ENCODE measurements at places on chromosomes 3 and 15.

DNA sequence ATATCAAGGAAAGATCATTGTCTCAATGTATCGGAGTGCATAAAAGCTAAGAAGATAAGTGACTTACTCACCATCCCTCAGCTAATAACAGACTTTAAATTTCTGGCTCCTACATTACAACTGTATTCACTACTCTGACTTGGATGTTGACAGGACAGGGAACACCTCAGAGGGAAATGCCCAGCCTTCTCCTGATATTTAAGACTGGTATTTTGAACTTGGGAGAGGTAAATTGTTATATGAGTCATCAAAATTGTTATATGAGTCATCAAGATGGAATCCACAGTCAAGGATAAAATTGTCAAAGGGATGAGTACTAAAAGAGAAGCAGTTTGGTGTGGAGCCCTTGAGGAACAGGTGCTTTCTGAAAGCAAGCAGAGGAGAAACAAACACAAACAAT, 961.4 kb downstream of the VGLL3 start:
- no peak for DNase-seq

GRCh38 chr15:73026511-73027054, 25.7 kb upstream of the NEO1 start:
- no peak for DNase-seq

DNA sequence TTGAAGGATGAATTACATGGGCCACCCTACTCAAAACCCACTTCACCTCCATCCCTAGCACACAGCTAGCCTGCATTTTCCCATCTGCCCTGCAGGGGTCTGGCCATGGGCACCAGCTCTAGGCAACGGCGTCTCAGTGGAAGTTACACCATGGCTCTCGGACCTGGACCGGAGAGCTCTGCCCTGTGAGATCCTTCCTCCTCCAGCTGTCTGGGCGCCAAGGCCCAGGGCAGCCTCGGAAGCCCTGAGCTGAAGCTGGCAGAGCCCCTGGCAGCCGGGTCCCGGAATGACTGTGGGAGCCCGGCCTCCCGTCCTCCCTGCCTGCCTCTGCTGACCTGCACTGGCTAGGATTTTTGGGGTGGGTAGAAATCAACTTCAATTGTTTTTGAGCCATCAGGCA, 98.9 kb downstream of the CHSY1 start:
- no peak for DNase-seq

- no peak for DNase-seq
These were observed 141.5 kb downstream of the PLOD2 start for GRCh38 chr3:146019508-146019907.

DNA sequence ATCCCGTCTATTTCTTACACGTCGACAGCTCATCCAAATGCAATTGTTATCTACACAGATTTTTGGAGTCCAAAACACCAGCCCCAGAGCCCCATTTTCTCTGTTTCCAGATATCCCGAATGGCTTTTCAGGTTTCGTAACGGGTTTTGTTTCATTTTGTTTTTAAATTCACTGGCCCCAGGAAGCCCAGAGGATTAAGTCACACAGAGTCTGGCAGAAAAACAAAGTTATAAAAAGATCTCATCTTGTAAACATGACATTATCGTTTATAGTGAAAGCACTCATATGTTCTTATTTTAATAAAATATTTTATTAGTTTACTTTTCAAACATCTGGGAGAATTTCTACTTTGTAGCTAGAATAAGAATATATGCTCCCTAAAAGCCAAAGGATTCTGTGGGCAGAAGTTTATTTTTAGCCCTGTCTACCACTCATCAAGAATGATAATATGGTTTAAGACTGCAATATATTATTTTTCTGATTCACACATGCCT, 149.3 kb upstream of the SLC2A2 start:
- DNase-seq, result no peak

DNA sequence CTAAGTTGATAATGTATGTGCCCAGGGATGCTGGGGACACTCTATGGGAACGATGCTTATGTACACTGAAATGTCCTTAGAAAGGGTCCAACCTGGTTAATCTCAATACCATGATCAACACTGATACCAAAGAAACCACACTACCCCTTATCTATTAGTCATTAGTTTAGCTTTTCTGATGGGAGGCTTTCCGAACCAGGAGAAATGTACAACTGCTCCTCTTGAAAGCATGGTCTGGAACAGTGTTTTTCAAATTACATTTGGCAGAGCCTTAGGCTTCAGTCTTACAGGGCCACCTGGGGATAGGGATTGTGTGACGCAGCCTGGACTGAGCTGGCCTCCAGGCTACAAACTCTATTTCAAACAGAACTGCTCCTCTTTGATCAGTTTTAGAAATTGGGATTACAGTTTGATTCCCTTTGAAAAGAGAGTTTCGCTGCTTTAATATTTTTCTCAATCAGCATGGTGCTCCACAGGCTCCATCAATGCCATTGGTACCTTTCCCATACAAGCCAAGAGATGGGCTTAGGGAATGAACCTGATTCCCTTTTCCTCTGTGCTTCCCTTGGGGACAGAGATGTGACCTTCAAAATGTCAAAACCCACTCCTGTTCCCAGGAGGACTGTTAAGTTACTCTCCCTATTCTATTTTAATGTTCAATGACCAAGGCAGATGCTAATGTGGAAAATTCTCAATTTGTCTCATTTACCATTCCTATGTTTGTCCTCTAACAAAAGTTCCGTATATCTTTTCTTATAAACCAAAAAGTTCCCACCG, 296.0 kb upstream of the ADAMTS9 start:
- no peak for DNase-seq

GRCh38 chr3:176041812-176042211, 1155.5 kb downstream of the TBL1XR1 start:
- no peak for DNase-seq

DNA sequence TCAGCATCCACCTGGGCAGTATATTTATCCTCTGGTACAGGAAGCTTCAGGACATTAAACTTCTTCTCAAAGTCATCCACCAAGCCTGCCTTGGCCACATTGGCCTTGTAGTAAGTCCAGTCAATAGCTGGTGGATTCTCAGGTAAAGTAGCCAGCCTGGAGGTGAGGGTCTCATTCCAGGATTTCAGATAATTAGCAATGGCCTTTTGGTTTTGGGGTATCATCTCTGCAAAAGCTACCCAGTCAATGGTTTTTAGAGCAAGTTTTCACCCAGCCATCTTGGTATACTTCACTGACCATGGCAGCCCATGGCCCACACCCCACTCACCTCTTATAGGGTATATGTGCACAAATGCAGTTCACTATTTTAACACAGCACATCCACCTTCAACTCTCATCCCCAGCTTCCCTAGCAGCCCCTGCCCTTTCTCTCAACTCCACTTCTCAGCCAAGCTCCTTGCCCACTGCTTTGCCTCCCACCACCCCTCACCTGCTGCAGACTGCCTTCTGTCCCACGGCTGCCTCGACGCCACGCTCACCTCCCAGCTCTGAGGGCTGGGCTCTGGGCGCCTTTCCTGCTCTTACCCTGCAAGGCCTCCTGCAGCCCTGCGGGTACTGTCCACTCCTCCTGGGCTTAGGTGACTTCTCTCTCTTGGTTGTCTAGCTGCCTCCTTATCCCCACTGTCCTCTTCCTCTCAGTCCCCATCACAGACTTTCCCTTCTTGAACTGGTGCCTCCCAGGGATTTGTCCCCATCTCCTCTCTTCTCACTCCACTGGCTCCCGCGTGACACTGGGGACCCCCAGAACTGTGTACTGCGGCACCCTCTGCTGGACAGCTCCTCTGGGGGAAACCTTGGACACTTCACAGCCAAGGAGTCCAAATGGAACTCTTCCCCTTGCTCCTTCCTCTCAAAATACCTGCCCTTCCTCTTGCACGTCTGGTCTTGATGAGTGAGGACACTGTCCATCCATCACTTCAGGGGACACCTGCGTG, 1.7 kb upstream of the TGM5 start:
- no peak for DNase-seq

DNA sequence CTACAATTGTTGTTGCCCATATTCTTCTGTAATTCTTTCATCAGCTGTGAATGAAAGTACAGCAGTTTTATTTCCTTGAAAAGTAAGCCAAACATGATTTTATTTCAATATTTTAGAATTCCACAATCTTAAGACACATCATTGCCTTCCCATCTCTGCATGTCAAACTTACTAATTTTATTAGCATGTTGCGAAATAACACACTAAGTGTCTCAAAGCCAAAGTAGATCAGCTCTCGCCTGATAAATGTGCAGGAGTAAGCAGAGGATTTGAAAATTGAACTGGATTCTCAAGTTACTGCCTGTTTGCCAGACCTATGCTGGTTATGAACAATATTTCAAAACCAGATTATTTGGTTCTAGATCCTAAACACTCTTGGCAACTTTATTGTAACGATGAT, 25.7 kb downstream of the TGFBR2 start:
- DNase-seq, result no peak

DNA sequence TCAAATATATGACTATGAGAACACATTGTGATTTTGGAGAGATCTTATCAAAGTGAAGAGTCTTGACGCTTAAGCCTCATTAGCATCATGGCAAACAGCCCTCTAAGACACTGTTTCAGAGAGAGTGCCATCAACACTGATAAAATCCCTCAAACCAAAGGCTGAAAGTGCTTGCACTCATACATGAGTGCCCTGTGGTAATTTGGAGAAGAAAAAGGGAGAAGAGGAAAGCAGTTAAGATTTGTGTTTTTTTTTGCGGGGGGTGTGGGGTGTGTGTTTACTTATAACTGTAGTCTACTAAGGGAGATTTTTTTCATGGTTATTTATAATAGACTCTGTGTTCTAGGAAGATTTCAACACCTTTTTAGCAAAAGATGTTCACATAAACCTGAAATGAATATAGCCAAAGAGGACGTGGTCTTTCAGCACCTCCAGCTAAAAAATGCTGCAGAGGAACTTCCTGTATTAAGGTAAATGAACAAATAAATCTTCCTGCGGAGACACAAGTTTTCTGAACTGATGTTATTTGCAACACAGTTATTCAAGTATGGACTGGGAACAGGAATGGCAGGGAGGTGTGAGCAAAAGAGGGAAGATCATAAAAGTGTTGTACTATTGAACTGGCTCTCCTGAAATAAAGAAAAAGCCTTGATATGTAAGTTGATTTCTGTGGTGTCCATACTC, 81.9 kb upstream of the TGFBR2 start:
- DNase-seq, result no peak

GRCh38 chr15:61158504-61159407, 70.3 kb downstream of the RORA start:
- no peak for DNase-seq

GRCh38 chr15:54082836-54083492, 104.7 kb downstream of the UNC13C start:
- DNase-seq, result no peak

DNA sequence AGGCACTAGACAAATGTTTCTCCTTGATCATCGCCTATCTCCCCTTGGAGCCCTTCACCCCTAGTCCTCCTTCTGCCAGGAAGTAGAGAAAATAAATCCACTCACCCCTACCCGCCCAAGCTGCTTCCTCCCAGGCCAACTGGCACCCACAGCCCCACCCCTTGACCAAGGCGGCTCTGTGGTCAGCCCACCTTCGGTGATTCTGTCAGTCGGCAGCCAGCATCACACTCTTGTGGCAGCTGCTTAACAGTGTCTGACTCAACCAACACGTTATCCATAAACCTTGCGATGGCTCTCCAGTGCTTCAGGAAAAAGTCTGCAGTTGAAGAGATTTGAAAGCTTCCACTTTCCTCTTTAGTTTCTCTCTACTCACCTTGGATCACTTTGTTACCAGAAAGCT, 7.6 kb downstream of the SHF start:
- DNase-seq, result no peak

DNA sequence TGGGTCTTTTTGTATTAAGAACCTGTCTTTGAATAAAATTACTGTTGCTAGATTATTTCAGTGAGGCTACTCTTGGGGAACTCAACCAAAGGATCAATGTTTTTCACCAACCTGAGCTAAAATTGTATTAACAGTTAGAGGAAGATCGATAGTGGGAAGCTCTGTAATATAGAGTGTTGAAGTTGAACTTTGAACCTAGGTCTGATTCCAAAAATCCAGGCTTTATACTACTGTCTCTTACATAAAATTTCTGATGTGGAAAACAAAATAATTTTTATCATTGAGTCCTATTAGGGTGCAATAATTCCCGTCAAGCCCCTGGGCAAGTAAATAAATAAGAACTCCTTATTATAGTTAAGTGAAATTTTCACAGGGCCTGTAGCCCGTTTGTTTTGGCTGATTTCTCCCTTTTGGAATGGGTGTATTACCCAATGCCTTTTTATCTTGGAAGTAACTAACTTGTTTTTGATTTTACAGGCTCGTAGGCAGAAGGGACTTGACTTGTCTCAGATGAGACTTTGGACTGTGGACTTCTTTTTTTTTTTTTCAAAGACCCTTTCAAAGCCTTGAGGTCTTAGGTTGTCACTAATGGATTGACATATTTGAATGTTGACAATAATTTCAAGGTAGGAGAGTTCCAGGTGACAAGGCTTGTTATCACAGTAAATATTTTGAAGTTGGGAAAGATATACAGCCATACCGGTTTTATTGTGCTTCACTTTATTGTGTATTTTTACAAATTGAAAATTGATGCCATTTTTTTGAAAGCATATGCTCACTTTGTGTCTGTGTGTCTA, 276.1 kb downstream of the NFKBIZ start:
- DNase-seq, result no peak

GRCh38 chr3:541062-541801, 344.7 kb downstream of the CHL1 start:
- DNase-seq, result no peak

- no peak for DNase-seq
These were observed 157.7 kb upstream of the BCL6 start for GRCh38 chr3:187902936-187903335.

- DNase-seq, result no peak
These were observed 220.1 kb downstream of the MCTP2 start for GRCh38 chr15:94451466-94451865.

All from CD4-positive, alpha-beta memory T cell (primary cell).